ENCODE measurements at places on chromosomes 6 and 20.

GRCh38 chr20:62832951-62833391, 16.1 kb downstream of the COL9A3 start:
- DNase-seq, result no peak

- DNase-seq, result no peak
These were observed 69.3 kb upstream of the EYS start for GRCh38 chr6:65776332-65776731.

DNA sequence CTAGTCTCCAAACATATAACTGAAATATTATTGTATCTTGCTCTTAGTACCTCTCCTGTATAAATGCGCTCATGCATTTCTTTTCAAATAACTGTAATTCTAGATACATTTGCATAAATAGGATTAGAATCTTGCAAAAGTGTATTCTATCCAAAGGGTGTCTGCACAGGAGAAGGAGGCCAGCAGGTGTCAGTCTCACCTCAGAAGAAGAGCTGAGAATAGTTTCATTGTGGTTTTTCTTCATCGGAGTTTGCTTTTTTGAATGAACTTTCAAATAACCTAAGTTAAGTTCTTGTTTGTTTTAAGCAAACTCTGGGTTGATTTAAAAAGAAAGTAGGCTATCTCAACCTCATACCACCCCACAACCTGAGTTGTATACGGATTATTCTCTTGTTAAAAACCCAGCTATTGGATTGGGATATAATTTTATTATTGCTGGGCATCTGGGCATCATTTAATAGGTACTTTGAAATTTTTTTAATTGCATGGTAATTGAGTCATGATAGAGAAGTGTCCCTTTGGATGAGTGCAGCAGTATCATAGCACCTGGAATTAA, 125.0 kb upstream of the MLIP start:
- DNase-seq, result no peak

DNA sequence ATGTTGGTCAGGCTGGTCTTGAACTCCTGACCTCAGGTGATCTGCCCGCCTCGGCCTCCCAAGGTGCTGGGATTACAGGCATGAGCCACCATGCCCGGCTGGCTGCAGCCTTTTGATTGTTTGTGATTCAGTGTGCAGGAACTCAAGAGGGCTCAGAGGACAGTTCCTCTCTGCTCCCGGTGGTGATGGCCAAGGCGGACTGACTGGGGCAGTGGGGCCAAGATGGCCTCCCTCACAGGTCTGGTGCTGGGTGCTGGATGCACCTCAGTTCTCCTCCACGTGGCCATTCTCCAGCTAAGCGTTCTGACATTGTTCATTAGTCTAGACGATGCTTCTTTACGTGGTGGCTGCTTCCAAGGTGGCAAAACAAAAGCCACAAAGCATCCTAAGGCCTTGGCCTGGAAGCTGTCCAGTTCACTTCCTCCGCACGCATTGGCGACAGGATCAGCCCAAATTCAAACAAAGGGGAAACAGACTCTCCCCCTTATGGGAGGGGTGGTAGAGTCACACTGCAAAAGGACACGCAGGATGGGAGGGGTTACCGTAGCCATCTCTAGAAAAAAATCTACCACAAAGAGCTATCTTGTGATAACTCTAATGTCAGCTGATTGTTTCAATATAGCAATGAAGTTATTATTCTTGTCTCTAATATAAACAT, 146.9 kb downstream of the FOXC1 start:
- no peak for DNase-seq

GRCh38 chr6:22943327-22943726, 374.0 kb downstream of the HDGFL1 start:
- DNase-seq, result no peak

GRCh38 chr6:159971341-159972178, 2.7 kb downstream of the IGF2R start:
- no peak for DNase-seq

- DNase-seq, result peak; percentile 62
These were observed 335.7 kb downstream of the NRN1 start for GRCh38 chr6:5670811-5671561.

- no peak for DNase-seq
These were observed 52.9 kb downstream of the TTI1 start for GRCh38 chr20:37980383-37980782.

GRCh38 chr20:49567421-49568277, at the start of gene PTGIS:
TSS of gene PTGIS (minus strand) at chr20:49568137. CDS start at chr20:49568116, 21 bp downstream.
- no peak for DNase-seq

DNA sequence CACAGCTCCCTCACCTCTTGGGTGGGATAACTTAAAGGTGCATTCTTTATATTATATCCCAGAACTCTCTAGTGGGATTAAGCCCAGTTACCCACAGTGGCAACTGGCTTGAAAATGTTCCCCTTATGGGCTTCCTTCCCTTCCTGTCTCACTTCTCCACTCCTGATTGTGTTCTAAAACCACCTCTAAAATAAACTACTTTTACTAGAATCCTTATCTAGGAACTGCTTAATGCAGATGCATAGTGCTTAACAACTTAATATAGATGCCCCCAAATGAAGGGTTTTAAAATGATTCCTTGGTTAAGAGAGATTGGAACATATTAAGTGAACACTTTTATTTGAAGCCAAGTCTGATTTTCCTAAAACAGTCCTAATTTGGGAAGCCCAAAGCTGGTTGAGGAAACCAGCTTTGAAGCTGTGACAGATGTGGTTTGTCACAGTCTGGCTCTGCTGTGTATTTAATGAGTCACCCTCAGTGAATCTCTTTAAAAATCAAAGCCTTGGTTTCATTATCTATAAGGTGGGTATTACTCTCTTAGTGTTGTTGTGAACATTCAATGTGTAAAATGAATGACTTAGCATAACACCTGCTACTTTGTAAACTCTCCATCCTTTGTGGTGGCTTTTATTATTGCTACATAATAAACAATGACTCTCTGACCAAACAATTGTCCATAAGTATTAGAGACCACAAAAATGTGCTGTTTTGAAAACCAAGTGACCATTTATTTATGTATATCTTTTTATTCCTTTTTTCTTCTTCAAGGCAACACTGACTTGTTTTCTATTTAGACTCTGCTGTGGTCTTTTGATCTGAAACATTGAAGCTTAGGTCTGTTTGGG, 24.4 kb downstream of the PLCB1 start:
- DNase-seq, result no peak

DNA sequence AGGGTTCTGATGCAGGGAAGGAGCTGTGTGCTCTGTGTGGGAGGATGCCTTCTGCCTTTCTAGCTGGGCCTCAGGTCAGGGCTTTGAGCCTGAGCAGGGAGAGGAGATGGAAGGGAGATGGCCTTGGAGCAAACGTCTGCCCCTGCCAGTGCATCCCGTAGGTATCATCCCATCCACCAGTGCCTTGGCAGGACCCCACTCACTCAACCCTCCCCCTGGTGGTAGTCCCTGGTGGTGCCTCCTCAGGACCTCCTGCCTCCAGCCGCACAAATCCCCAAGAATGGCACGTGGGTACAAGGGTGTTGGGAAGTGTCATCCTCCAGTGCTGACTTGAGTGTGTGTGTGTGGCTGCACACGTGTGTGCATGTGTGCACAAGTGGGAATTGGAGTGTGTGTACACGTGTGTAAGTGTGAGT, 23.1 kb upstream of the MICB start:
- DNase-seq, result no peak

GRCh38 chr6:122869437-122870024, 80.5 kb downstream of the SMPDL3A start:
- no peak for DNase-seq

DNA sequence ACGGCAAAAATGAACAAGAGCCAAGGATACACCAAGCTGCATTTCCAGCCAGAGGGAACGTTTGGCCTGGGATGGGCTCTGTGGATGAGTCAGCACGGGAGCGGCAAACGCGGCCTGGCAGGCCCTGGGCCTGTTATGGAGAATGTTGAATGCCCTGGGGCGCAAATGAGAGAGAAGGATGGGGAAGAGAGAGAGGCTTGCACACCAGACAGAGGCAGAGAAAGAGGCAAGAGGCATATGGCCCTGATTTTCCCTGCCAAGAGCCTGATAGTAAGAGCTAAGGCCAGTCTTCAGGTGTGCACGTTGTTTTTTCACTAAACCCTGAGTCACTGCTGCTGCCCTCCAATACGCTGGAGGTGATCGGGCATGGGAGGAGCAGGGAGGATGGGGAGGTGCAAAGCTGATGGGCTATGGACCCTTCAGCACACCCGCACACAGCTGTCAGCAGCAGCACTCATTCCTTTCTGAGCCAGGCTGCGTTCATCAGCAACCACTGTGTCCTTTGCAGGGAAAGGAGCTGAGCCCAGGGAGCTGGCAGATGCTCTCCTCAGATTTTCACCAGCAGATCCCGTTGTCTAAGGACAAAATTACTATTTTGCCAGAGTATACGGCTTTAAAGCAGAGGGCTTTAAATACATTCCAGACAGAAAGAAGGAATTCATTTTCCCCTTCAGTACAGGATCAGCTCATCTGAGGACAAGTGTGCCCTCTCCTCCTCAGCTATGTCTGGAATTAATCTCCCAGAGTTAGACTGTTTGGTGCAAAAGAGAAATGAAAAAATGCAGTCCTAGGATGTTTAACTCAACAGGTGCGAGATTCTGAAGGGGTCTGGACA, 61.7 kb upstream of the SLC22A23 start:
- DNase-seq, result no peak

- no peak for DNase-seq
These were observed 151.3 kb downstream of the FARS2 start for GRCh38 chr6:5412663-5413062.

GRCh38 chr6:165872311-165872710, 209.3 kb upstream of the PDE10A start:
- DNase-seq, result no peak

- no peak for DNase-seq
These were observed 502.9 kb downstream of the HAO1 start for GRCh38 chr20:7437311-7437710.

- no peak for DNase-seq
These were observed 148.2 kb upstream of the CITED2 start for GRCh38 chr6:139522511-139523220.

GRCh38 chr6:120604510-120604909, 729.8 kb downstream of the TBC1D32 start:
- no peak for DNase-seq

GRCh38 chr6:13044896-13045295, 283.4 kb downstream of the TBC1D7 start:
- DNase-seq, result no peak

DNA sequence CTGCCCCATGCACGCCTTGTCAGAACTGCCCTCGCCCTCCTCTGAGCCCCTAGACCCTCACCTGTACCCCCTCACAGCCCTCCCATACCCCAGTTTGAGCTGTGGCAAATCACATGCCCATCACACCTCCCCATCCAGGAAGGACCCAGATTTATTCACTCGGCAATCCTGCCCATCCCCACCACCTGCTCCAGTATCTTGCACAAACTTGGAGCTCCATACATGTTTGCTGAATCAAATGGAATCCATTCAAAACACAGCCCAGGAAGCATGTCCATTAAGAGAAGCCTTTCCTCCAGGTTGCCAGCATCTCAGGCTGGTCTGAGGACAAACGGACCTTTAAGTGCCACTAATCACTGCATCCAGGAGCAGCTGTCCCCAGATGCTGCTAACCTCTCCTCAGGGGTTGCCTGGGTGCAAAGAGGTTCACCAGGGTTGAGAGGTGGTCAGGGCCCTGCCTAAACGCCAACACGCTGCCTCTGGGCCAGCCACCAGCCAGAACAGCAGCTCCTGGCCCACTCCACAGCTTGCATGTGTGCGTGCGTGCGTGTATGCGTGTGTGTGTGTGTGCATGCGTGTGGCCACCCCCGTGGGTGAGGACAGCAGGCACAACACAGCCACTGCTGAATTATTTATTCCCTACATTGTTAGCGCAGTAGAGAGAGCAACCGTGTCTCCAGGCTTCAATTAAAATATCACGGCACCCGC, 31.0 kb downstream of the GRM4 start:
- no peak for DNase-seq

GRCh38 chr6:44222486-44223318, 693 bp upstream of the SLC29A1 start:
- no peak for DNase-seq

DNA sequence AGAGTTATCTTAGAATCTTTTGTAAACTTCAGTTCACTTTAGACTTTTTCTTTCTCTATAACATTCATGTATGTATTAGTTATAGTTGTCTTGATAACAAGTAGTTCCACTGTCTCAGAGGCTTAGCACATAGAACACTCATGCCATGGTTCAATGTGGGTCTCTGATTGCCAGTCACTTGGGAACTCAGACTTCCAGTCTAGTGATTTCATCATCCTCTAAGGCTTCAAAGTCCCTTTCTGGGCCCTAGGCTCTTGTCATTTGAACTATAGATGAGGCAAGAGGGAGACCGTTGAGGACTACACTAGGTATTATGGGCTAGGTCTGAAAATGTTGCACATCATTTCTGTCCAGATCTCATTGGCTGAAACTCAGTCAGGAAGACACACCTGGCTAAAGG, 8.4 kb upstream of the EEF1E1 start:
- no peak for DNase-seq

DNA sequence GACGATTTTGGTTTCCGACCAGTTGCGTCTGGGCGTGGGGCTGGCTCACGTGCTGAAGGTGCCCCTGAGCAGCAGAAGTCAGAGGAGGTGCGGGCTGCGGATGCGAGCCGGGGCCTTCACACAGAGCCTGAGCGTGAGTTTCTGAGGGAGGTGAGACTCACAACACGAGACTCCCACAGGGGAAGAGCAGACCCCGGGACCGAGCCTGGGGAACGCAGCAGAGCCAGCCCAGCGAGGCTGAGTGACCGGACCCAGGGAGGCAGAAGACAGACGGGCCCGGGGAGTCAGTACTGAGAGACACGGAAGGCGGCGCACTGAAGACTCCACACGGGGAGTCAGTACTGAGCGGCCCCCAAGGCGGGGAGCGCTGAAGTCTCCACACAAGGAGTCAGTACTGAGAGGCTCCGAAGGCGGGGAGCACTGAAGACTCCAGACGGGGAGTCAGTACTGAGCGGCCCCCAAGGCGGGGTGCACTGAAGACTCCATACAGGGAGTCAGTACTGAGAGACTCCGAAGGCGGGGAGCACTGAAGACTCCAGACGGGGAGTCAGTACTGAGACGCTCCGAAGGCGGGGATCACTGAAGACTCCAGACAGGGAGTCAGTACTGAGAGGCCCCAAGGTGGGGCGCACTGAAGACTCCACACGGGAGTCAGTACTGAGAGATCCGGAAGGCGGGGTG, 77.8 kb downstream of the DLL1 start:
- DNase-seq, result no peak
